ACHN (cell line): ENCODE measurements at places on chromosomes 7 and 10.

DNA sequence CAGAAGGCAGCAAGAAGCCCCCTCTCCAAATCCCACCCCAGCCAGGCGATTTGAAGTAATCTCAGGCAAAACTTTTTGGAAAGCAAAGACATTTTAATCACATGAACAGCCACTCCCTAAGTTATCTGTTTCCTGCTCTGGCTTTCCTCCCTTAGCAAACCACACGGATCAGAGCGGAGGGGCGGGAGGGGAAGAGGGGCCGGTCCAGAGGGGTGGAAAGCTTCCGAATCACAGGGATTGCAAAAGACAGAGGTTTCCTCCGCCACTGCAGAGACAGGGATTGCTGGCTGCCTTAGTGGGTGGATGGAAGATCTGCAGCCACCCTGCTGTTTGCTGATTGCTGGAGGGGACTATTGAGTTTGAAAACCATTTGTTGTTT is 41.2 kb downstream of the ZCCHC24 start:
- no peak for DNase-seq

DNA sequence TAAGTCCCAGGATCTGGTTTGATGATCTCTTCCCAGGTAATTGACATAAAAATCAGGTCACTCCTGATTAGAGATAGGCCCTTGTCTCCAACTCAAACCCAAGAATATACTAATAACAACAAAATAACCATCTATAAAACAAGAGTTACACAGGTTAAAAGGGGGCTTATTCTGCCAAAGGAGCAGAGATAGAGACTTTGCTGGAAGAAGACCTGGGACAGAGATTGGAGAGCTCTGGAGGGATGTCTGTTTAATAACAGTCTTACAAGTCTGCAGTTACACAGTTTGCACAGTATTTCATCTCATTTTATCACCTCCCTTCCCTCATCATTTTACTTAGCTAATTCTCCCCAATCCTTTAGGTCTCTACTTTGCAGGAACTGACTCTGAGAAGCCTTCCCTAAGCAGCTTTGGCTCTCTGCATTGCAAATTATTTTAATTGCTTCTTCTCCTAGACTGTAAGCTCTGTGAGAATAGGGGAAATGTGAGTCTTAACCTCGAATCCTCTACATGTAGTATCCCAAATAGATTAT is 3.7 kb upstream of the ZNF438 start:
- DNase-seq: no peak

GRCh38 chr7:3909128-3909527 is 608.1 kb downstream of the SDK1 start:
- no peak for DNase-seq

DNA sequence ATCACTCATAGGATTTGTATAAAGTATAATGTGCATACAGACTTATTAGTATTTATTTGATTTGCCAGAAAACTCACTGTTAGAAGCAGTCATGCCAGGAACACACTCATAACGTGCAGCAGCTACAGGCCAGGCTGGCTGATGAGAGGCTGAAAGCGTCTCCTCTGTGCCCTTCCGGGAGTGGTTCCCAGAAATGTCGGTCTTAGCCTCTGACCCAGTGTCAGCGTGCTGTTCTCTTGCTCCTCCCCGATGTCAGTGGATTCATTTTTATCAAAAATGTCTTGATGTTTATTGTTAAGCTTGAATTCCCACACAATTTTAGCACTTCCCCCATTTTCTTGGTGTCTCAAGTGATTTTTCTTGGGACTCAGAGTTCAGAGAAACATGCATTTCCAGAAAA is 33.3 kb upstream of the GARS1 start:
- no peak for DNase-seq

GRCh38 chr10:13712476-13712836 is 125.7 kb downstream of the PRPF18 start:
- no peak for DNase-seq

GRCh38 chr10:47092831-47093230 is 181.6 kb downstream of the PTPN20 start:
- no peak for DNase-seq

- DNase-seq: no peak
Observed at GRCh38 chr7:34315032-34315431, 343.0 kb upstream of the NPSR1 start.

DNA sequence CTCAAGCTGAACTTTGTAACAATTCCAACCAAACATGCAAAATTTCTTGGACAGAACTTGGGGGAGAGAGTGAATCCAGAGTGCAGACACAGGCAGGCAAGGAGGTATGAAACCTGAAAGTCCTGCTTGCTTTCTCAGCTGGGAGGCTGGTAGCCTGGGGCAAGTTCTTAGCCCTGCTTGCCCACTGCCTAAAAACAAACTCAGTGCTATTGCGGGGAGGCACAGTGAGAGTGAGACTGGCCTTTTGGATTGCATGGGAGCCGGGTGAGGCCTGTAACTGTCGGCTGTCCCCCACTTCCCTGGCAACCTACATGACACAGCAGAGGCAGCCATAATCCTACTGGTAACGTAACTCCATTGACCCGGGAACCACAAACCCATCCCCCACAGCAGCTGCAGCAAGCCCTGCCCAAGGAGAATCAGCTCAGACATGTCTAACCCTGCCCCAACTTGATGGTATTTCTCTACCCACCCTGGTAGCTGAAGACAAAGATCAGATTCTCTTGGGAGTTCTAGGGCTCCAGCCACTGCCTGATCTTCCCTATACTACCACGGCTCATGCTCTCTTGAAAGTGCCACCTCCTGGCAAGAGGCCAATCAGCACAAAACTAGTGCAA is 663.6 kb downstream of the GRM8 start:
- no peak for DNase-seq
